ENCODE measurements at places on chromosomes 16 and 17.

GRCh38 chr16:89892055-89892630, 18.8 kb downstream of the TCF25 start:
- no peak for DNase-seq

DNA sequence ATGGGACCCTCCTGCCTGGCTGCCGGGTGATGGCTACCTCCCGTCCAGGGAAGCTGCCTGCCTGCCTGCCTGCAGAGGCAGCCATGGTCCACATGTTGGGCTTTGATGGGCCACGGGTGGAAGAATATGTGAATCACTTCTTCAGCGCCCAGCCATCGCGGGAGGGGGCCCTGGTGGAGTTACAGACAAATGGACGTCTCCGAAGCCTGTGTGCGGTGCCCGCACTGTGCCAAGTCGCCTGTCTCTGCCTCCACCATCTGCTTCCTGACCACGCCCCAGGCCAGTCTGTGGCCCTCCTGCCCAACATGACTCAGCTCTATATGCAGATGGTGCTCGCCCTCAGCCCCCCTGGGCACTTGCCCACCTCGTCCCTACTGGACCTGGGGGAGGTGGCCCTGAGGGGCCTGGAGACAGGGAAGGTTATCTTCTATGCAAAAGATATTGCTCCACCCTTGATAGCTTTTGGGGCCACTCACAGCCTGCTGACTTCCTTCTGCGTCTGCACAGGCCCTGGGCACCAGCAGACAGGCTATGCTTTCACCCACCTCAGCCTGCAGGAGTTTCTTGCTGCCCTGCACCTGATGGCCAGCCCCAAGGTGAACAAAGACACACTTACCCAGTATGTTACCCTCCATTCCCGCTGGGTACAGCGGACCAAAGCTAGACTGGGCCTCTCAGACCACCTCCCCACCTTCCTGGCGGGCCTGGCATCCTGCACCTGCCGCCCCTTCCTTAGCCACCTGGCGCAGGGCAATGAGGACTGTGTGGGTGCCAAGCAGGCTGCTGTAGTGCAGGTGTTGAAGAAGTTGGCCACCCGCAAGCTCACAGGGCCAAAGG, 36.8 kb downstream of the NLRC5 start:
- DNase-seq, result no peak

GRCh38 chr17:48003417-48004151, 32.7 kb downstream of the CDK5RAP3 start:
- DNase-seq, result no peak

- DNase-seq, result no peak
Measured at GRCh38 chr17:6843241-6843880, 11.8 kb upstream of the TEKT1 start.

GRCh38 chr17:16919663-16920627, 52.0 kb downstream of the TNFRSF13B start:
- DNase-seq, result no peak
